ENCODE measurements at places on chromosomes 1 and 21. TPM values are rescaled to one million over a fixed set of nuclear protein-coding genes. Genes with fewer than 3 reads are reported as not detected.

The ADAMTS5 gene
- not detected for total RNA-seq

The ATAD3C gene
- not detected for total RNA-seq

The FCRL1 gene
- total RNA-seq = not detected

The KRTAP13-3 gene
- total RNA-seq = not detected

The LMOD1 gene
- not detected for total RNA-seq

The PLA2G2F gene
- total RNA-seq = not detected

The FHAD1 gene
- 0.44 TPM for total RNA-seq

The BTBD8 gene
- 0.60 TPM for total RNA-seq

The ELAPOR1 gene
- 0.57 TPM for total RNA-seq

The TXLNA gene
- 26.9 TPM for total RNA-seq

The FCGR3A gene
- total RNA-seq = not detected
